Activated gamma-delta T cell (primary cell): ENCODE measurements at places on chromosomes 13 and 19.
A peak's percentile ranks its signal among the peaks of the same experiment; 100 is the strongest.

GRCh38 chr13:106197496-106197895 is 338.0 kb downstream of the EFNB2 start:
- DNase-seq: no peak

DNA sequence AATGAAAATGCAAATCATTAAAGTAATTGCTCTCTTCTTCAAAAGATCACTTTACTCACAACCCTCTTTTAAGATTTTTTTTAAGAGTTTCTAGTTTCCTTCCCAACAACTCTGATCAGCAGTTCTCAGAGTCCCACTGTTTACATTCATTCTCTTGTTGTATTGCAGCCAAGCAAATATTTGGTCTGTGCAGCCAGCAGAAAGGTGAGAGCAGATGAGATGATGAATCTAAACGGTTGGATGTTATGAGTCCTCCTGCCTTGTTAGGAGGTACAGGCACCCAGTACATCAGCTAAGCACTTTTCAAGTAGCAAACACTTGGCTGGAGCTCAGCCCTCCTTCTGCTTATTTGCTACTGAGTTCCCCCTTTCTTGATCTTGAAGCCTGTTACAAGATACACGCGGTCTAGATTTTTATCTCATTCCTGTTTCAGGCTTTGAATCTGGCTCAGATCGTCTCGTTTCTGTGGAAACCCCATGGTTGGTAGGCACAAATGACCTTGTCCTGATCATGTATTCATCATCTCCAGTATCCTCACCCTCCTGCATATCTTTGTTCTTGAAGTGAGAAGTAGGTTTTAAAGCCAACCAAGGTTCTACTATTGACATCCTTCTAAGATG is 300.7 kb downstream of the DCT start:
- DNase-seq: no peak

DNA sequence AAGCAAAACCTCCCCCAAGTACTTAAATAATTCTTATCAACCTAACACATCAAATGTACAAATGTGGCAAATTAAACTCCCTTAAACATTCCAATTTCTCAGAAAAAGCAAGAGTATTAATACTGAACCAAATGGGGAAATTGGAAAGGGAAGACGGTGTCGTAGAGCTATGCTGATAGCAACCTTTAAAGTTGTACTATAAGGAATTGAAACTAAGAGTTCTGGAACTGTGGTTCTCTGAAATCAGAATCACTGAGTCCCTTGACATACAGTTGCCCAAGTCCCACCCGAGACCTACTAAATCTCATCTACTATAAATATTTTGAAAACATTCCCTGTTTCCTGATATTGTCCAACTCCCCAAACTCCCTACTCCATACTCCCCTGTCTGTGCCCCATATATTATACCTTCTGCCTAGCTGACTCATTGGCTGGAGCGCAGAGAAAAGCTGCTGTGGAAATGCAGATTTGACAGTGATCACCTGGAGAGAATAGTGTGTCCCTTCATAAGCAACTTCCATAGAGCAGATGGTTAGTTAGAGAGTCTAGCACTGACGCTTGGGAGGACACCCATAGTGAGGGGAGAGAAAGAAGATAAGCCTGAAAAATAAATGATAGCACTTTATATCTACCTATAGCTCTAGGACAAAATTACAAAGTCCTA is 51.4 kb upstream of the ITM2B start:
- no peak for DNase-seq

GRCh38 chr13:73059460-73060250 is 850 bp downstream of the KLF5 start:
- DNase-seq: no peak

DNA sequence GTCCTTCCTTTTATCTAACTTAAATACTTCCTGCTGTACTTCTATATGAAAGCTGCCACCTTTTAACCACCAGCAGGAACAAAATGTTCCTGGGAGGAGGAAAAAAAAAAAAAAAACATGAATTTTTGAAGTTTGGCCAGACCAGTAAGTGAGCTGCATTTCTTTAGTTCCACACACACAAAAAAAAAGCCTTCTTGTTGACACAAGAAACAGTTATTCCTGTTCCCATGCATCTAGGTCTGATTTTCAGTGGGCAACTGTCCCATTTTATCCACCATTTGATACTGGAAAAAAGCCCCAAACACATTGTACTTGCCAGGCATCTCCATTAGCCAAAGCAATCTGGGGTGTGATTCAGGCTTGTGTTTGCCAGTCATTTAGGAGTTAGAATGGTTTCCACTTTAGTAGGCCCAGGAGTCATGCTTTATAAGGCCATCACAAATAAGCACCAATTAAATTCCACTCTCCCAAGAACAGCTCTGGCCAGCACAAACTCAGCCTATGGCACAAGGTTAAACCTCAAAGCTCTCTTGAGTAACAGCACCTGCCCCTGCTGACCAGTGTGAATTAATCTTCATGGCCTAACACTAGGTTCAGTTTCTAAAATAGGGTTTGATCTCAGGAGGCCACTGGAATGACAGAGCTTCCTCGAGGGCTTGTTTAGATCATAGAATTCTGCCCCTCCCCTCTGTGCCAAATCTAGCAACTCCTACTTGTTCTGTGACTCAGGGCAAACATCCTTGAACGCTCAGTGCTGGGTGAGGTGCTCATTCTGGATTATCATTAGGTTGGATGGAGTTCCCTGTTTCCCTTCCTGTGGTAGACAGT is 67.1 kb downstream of the NUFIP1 start:
- no peak for DNase-seq

DNA sequence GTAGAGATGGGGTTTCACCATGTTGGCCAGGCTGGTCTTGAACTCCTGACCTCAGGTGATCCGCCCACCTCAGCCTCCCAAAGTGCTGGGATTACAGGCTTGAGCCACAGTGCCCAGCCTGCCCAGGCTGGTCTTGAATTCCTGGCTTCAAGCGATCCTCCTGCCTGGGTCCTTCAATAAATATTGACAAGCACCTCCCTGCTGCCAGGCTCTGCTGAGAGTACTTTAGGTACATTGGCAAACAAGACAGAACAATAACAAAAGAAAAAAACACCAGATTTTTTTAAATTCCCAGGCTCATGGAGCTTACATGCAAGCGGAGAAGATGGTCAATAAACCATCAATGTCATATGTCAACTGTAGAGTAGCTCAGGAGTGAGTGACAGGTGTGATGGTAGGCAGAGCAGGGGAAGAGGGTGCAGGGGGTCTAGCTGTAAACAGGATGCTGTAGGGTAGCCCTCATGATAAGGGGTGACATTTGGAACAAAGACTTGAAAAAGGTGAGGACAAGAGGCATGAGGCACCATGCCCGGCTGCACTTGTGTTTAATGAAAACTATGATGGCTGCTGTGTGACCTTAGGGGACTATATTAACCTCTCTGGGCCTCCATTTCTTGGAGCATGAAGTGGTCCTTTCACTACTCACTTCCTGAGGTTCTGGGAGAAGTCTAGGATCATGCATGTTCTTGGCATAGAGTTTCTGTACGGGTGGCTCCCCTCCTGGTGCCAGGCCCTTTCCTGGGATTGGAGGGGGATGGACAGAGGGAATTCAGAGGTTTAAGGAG is 19.6 kb downstream of the SULT2B1 start:
- no peak for DNase-seq

- no peak for DNase-seq
Observed at GRCh38 chr19:47374876-47375693, 26.0 kb downstream of the DHX34 start.

GRCh38 chr19:3721131-3721886 is 13.1 kb downstream of the TJP3 start:
- peak; percentile 77 for DNase-seq

DNA sequence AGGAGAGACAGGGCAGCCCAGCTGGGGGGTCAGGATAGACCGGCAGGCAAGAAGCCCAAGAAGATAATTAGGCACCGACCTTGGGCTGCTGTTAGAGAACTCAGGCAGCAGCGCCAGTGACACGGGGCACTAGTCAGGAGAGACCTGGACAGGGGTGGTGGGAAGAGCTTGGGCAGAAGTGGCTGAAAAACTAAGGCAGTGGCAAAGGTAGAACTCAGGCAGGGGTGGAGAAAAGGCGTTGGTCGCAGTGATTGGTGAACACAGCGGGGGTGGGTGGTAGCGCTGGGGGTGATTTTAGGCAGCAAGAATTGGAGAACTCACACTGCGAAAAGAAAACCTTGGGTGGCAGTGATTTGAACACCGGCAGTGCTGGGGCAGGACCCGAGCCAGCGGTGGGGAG is 4.3 kb downstream of the CCER2 start:
- no peak for DNase-seq

DNA sequence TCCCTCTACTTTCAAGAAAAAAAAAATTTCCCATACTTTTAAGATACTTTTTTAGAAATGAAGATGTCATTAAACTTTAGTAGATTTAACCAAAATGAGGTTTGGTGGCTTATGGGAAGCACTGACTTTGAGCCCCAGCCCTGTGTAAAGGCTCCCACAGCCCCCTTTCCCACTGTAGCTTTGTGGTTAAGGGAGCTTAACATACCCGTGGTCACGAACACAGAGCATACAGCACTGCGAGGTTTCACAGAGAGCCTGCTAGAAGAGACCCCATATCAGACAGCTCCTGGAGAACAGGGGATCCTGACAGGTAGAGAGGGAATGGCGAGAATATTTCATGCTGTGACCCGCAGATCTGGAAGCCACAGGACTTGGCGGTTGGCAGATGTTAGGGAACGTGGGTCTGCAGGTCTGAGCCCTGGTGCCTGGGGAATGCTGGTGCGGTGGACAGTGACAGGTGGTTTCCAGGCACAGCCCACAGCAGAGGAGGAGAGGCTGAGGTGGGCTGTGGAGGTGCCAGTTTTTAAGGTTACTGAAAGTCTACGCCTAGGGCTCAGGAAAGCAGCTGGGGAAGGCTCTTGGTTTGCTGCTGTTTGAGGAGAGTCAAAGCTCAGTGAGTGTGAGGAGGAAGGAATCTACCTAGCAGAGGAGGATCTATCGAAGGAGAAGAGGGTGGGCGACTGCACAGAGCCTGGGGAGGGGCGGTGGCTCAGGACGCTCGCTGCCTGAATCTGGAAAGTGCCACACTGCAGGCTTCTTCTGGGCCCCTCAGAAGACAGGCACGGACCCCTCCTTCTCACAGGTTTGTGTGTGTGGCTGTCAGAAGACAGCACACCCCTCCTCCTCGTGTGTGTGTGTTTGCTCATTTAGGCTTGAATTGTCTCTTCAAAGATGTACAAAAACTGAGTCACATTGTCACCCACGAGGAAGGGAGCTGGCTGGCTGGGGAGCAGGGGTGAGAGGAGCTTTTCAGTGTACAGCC is 49.9 kb downstream of the SLC7A9 start:
- DNase-seq: no peak

- DNase-seq: no peak
Observed at GRCh38 chr13:49071341-49071937, 95.7 kb downstream of the FNDC3A start.

GRCh38 chr19:7831452-7831851 is 1.4 kb downstream of the EVI5L start:
- no peak for DNase-seq

DNA sequence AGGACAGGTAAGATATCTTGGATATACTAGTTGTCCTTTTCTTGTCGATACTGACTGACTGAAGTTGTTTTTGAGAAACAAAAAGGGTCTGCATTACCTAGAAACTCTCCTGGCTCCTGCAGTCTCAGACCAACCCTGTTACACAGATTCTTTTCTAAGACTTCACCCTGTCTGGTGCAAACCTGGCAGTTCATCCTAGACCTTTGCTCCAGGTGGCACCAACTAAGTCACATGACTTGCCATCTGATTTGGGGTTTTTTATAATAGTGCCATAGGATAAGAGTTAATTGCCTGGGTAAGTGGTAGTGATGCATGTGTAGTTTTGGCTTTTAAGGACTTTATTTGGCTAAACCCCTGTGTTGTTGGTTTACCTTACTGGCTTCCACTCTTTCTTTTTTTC is 14.3 kb downstream of the CHAMP1 start:
- no peak for DNase-seq

DNA sequence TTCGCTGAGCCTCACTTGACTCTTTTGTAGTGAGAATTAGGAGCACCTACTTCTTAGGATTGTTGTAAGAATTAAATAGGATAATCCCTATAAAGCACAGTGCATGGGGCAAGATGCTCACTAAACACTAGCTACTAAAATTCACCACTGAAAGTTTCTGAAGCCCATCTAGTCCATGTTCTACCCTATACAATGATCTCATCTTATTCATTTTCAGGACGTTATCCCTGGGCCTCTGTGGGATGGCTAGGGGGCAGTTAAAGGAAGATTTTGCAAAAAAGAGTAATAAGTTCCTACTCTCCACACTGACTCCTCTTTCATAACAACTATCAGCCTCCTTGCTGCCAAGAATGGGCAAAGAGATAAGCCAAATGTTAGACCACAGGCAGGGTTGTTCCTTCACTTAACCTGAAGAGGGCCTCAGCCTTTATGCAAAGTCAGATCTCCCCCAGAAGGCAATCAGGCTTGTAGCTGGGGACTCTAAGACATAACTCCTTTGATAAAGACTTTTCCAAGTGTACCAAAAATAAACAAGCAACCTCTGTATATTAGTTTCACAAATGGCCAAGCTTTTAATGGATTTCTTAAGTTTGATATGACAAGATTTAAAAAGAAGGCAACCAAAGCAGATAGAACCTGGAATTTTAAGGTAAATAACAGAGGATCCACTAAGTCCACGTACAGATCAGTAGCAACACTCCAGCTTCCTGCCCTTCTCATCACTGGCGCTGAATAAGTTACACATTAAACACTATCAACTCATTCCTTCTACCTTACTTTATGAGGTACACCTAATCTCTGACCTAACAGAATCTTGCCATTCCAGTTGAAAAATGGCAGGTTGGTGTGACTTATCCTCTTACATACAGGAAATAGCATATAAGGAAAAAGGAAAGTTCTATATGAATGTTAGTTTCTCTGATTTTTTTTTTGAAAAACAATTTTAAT is 44.4 kb downstream of the ELF1 start:
- DNase-seq: no peak

DNA sequence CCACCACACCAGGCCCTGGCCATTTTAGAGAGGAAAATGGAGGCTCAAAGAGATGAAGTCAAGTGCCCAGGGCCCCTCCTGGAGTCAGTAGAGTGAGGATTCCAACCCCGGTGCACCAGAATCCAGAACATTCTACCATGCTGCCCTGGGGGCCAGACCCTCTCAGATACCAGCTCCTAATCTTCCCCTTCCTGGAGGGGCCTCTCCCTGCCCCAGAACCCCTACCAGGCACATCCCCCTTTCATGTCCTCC is 11.1 kb downstream of the CAPN12 start:
- no peak for DNase-seq

- no peak for DNase-seq
Observed at GRCh38 chr13:80036845-80037504, 304.0 kb downstream of the SPRY2 start.

DNA sequence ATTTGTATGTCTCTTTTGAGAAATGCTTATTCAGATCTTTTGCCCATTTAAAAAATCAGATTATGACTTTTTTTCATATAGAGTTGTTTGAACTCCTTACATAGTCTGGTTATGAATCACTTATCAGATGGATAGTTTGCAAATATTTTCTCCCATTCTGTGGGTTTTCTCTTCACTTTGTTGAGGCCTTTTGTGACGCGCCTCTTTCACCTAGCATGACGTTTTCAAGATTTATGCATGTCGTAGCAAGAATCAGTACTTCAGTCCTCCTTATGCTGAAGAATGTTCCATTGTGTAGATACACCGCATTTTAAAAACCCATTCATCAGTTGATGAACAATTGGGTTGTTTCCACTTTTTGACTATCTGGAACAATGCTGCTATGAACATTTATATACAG is 13.4 kb downstream of the PABPC3 start:
- DNase-seq: no peak

- DNase-seq: no peak
Observed at GRCh38 chr19:52646571-52647217, 8.5 kb upstream of the ZNF83 start.
